Neural progenitor cell (in vitro differentiated cells): ENCODE measurements at places on chromosomes 11 and 22. TPM values are rescaled to one million over a fixed set of nuclear protein-coding genes. Genes with fewer than 3 reads are reported as not detected.
A peak's percentile ranks its signal among the peaks of the same experiment; 100 is the strongest.

- H3K36me3 ChIP-seq, result no peaks in the 10 kb centered on the region
- H3K4me1 ChIP-seq, result peaks cover 18% of the 10 kb centered on the region
- no peak for DNase-seq
- H3K4me3 ChIP-seq, result no peak overlapping the region
- no peaks in the 10 kb centered on the region for H3K27me3 ChIP-seq
Observed at GRCh38 chr11:75333022-75333806, 18.2 kb downstream of the ARRB1 start.

DNA sequence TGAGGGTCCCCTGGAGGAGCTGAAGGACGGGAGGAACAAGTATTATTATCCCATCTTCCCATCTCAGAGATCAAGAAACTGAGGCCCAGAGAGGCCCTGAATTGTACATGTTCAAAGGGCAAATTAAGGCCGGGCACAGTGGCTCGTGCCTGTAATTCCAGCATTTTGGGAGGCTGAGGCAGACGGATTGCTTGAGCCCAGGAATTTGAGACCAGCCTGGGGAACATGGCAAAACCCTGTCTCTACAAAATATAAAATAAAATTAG is 8.1 kb downstream of the PLA2G6 start:
- H3K4me1 ChIP-seq, result peaks cover 9% of the 10 kb centered on the region
- H3K4me3 ChIP-seq, result no peak overlapping the region
- no peak for DNase-seq
- no peaks in the 10 kb centered on the region for H3K27me3 ChIP-seq
- no peaks in the 10 kb centered on the region for H3K36me3 ChIP-seq
- no peak overlapping the region for H3K27ac ChIP-seq

DNA sequence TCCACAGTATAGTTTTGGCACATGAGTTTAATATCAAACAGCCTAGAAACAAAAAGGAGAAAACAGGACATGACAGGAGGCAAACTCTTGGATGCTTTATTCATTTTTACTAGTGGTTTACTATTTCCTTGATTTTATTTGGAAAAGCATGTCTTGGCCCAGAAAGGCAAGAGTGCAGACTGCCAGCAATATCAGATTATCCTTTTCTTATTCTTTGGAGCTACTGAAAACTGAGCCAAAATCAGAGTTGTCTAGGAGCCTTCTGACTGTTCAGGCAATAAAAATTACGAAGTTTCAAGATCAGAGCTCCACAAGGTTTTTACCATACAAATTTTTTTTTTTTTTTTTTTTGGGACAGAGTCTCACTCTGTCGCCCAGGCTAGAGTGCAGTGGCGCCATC is 16.0 kb downstream of the CELF1 start:
- H3K27ac ChIP-seq, result no peak overlapping the region
- no peaks in the 10 kb centered on the region for H3K36me3 ChIP-seq

Gene CDC45
- 40.9 and 50.7 TPM in 2 replicates for total RNA-seq

Gene ZNF214
- total RNA-seq, result 13.2 and 19.6 TPM in 2 replicates

GRCh38 chr11:119571311-119571710 is 148.3 kb upstream of the THY1 start:
- no peak for DNase-seq
- no peaks in the 10 kb centered on the region for H3K36me3 ChIP-seq
- H3K4me3 ChIP-seq, result no peak overlapping the region
- H3K27me3 ChIP-seq, result no peaks in the 10 kb centered on the region
- H3K4me1 ChIP-seq, result no peaks in the 10 kb centered on the region

DNA sequence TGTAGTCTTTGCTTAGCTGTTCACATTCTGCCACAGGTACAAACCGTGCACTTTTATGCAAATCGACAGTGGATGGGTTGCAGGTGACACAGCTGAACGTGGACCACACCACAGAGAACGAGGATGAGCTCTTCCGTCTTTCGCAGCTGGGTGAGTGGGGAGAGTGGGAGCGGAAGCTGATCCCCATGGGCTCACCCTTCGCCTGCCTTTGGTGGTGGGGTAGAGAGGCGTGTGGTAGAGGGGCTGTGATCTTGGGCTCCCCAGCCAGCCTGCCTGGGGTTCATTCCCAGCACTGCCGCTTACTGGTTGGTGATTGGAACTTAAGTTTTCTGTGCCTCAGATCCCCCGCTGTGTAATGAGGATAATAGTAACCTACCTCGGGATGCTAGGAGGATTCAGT is 19.1 kb downstream of the TAB1 start:
- H3K27me3 ChIP-seq, result no peaks in the 10 kb centered on the region
- no peak overlapping the region for H3K4me3 ChIP-seq
- DNase-seq, result no peak
- H3K4me1 ChIP-seq, result no peaks in the 10 kb centered on the region

GRCh38 chr22:32576553-32577253 is 102.1 kb downstream of the FBXO7 start:
- peaks cover 20% of the 10 kb centered on the region for H3K4me1 ChIP-seq
- H3K27ac ChIP-seq, result no peak overlapping the region
- H3K36me3 ChIP-seq, result no peaks in the 10 kb centered on the region

DNA sequence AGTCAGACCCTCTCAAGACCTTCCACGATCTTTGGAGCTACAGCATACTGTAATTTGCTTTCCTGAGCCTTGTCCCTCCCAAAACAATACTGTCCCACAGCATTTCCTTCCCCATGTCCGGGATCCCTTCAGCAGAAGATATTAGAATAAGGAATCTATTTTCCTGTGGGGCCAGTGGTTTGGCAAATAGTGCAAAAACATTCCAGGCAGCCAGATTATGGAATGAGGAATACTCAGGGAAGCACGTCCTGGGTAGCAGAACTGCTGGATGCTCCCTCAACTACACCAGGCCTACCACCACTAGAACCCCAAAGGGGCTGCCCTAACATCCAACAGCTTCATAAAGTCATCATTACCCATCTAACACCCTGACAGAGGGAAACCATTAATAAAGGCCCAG is 61.5 kb downstream of the AAMDC start:
- no peak overlapping the region for H3K4me3 ChIP-seq
- no peak for DNase-seq
- no peaks in the 10 kb centered on the region for H3K36me3 ChIP-seq
- H3K27ac ChIP-seq, result no peak overlapping the region

GRCh38 chr11:133916784-133917440 is 39.9 kb downstream of the IGSF9B start:
- no peaks in the 10 kb centered on the region for H3K36me3 ChIP-seq
- no peak overlapping the region for H3K27ac ChIP-seq
- no peak overlapping the region for H3K4me3 ChIP-seq
- DNase-seq, result no peak
- H3K27me3 ChIP-seq, result no peaks in the 10 kb centered on the region

- no peak overlapping the region for H3K4me3 ChIP-seq
- H3K36me3 ChIP-seq, result no peaks in the 10 kb centered on the region
- H3K27ac ChIP-seq, result no peak overlapping the region
- peaks cover 11% of the 10 kb centered on the region for H3K4me1 ChIP-seq
Observed at GRCh38 chr11:96045622-96046456, 121.9 kb upstream of the MTMR2 start.

Gene SLCO2B1
- total RNA-seq, result 0.07 and 0.12 TPM in 2 replicates

GRCh38 chr11:15594607-15595006 is 479.9 kb downstream of the INSC start:
- no peaks in the 10 kb centered on the region for H3K27me3 ChIP-seq
- no peaks in the 10 kb centered on the region for H3K36me3 ChIP-seq
- no peak overlapping the region for H3K4me3 ChIP-seq
- H3K4me1 ChIP-seq, result peaks cover 6% of the 10 kb centered on the region

Gene LBHD1
- 3.4 and 4.0 TPM in 2 replicates for total RNA-seq

DNA sequence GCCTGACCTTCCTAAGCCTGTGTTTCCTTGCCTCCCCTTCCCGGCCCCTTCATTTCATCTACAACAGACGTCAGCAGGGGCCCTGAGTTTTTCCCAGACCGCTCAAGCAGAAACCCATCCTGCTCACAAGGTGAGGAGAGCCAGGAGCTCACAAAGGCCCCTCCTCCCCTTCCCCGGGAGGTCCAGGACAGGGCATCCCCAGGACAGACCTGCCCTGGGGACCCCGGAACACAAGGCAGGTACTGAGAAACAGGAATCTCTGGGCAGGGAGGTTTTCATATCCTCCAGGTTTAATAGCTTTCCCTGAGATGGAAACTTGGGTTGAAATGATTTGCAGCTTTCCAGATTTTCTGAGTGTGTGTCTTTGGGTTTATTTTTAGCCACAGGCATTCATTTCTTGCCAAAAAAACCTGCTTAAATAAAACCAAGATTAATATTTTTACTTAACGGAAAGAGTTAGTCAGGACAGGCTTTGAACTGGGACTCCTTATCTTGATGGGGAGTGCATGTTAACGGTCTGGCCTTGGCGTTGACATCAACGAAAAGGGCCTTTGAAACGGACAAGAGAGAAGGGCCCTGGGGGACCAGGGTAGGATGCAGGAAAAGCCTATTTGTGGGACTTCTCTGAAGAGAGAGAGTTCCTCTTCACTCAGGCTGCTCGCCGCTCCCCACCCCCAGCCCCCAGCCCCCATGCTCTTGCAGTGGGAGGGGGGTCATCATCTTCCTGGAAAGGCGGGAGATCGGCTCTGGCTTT is 38.5 kb downstream of the TIMP3 start:
- peaks cover 10% of the 10 kb centered on the region for H3K4me1 ChIP-seq
- H3K36me3 ChIP-seq, result no peaks in the 10 kb centered on the region
- H3K27ac ChIP-seq, result no peak overlapping the region

GRCh38 chr22:16955678-16956210 is 52.3 kb downstream of the GAB4 start:
- H3K27ac ChIP-seq, result no peak overlapping the region
- no peaks in the 10 kb centered on the region for H3K4me1 ChIP-seq
- no peaks in the 10 kb centered on the region for H3K36me3 ChIP-seq

DNA sequence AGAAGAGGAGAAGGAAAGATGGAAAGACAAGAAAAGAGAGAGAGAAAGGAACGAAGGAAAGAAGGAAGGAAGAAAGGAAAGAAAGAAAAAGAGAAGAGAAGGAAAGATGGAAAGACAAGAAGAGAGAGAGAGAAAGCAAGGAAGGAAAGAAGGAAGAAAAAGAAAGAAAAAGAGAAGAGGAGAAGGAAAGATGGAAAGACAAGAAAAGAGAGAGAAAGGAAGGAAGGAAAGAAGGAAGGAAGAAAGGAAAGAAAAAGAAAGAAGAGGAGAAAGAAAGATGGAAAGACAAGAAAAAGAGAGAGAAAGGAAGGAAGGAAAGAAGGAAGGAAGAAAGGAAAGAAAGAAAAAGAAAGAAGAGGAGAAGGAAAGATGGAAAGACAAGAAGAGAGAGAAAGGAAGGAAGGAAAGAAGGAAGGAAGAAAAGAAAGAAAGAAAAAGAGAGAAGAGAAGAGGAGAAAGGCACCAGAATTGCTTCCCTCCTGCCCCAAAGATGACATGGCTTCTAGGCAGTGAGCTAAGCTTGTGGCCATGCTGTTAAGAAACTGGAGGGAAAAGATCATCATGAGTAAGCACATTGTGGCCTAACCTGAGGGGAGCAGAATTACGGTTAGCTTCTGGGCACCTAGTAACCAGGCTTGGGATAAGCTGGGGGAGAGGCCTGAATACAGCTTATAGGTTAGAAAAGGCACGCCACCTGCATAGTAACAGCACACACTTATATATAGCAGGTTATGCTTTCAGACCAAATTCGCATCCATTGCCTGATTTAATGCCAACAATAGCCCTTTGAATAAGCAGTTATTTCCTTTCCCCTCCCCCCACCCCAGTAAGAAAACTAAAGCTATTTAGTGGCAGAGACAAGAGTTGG is 2.3 kb upstream of the ST3GAL4 start:
- H3K4me1 ChIP-seq, result peaks cover 27% of the 10 kb centered on the region
- H3K4me3 ChIP-seq, result no peak overlapping the region
- no peaks in the 10 kb centered on the region for H3K36me3 ChIP-seq
- DNase-seq, result no peak
- no peak overlapping the region for H3K27ac ChIP-seq

DNA sequence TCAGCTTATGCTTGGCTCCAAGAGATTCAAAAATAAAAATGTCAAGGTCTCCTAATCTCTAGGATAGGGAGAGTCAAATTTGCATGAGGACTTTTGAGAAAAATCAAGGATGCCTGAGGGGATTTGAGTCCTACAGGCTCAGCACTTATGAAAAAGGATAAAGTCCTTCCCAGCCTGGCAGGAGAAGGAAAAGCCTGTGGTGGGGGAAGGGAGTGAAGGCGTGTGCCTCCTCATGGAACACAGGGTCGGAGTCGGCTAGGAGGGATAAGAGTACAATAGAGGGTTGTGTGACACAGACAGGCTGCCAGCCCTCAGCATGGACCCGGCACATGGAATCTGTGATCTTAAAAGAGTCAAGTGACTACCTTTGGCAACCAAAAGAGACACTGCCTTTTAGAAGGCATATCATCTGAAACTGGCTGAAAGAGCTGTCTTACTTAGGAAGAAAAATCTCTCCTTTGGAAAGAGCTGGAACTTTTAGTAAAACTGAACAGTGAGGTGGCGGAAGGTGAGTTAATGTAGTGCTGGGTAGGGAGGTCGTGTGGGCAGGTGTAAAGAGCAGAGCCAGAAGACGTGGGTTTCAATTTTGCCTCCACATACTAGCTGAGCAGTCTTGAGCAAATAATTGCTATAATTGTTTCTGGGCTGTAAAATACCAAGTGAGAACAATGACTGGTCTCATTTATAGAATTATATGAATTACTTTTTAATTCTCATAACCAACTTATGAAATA is 58.8 kb upstream of the RDX start:
- no peaks in the 10 kb centered on the region for H3K36me3 ChIP-seq
- H3K27ac ChIP-seq, result no peak overlapping the region
- H3K4me3 ChIP-seq, result no peak overlapping the region
- DNase-seq, result peak; percentile 69
- H3K4me1 ChIP-seq, result peaks cover 30% of the 10 kb centered on the region

DNA sequence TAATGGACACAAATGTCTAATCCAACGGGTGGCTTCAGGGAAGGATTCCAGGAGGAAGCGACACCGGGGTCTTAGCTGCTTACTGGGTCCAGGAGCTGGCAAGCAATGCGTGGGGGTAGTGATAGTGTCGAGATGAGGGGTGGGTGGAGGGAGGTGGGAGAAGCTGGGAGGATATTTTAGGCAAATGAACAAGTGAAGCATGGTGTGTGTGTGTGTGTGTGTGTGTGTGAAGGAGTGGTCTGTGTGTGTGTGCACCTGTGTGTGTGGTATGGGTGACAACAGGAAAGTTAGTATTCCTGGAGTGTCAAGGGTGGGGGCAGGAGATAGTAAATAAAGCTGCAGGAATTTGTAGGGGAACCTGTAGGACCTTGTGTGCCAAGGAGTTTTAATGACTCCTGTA is 126.9 kb upstream of the ZBED5 start:
- H3K4me1 ChIP-seq, result no peaks in the 10 kb centered on the region
- DNase-seq, result no peak
- no peak overlapping the region for H3K4me3 ChIP-seq
- no peak overlapping the region for H3K27ac ChIP-seq
- H3K36me3 ChIP-seq, result no peaks in the 10 kb centered on the region

GRCh38 chr11:2435288-2436012 is 8.9 kb downstream of the TRPM5 start:
- DNase-seq, result no peak
- no peak overlapping the region for H3K4me3 ChIP-seq
- H3K36me3 ChIP-seq, result no peaks in the 10 kb centered on the region
- no peak overlapping the region for H3K27ac ChIP-seq

Gene RBMXL2
- total RNA-seq, result 0.19 TPM in 1 of 2 replicates, not detected in the other
